Cerebellar cortex (tissue), 1 donor: ENCODE measurements at places on chromosomes 2 and 18.

DNA sequence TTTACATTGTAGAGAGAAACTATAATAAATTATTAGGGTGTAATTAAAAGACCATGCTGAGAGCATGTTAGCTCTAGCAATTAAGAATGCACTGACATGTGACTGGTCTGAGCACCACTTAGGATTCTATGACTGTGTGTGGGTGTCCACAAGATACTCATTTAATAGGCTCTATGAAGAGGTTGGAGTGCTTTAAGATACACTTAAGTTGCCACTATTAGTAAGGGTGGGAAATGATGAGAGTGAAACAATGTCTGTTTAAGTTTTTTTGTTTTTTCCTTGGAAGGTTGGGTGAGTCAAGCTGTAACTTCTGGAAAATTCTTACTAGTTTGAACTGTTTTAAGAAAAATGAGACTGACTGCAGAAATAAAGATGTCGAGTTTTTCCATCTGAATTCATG, 1.8 kb upstream of the FAP start:
- no peak for DNase-seq

DNA sequence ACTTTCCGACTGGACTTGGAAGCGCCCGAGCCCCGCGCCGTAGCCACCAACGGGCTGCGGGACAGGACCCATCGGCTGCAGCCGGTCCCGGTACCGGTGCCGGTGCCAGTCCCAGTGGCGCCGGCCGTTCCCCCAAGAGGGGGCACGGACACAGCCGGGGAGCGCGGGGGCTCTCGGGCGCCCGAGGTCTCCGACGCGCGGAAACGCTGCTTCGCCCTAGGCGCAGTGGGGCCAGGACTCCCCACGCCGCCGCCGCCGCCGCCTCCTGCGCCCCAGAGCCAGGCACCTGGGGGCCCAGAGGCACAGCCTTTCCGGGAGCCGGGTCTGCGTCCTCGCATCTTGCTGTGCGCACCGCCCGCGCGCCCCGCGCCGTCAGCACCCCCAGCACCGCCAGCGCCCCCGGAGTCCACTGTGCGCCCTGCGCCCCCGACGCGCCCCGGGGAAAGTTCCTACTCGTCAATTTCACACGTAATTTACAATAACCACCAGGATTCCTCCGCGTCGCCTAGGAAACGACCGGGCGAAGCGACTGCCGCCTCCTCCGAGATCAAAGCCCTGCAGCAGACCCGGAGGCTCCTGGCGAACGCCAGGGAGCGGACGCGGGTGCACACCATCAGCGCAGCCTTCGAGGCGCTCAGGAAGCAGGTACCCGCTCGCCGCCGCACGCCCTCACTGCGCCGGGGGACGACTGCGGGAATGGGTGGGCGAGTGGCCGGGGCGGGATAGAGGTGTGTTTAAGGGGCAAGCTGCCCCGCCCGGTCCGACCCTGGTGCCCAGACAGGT, 713 bp downstream of the ATOH8 start:
- no peak for DNase-seq

DNA sequence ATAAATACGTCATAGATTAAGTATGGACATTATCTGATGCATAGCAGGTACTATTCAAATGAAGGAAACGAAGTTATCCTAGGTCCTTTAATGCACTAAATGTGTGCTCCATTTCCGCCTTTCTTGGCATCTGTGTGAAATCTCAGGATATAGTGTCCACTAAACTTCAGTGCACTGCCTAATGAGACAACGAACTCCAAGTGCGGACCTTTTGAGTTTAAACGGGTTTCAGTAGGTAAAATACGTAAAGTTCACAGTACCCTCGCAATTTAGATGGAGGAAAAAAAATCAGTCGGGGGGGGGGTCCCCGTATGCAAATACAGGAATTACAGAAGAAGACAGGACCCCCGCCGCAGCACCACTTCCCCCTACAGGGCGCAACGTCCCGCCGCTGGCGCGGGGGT, 729 bp upstream of the REL start:
- DNase-seq = peak; percentile 56

DNA sequence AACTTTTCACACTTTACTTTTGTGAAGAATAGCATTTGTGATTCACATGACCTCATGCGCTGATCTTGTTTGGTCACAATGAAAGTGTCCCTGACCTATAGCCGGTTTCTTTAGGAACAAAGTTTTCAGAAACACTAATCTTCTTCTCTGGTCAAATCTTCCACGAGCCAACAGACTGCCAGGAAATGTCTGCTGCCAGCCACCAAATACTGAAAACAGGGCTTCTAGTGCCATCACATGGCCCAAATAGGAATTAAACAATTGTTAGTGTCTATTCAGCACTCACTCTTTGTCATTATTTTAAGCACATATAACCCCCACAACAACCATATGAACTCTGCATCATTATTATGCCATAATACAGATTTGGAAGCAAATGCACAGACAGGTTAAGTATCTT, 286.5 kb upstream of the SYT4 start:
- DNase-seq = peak; percentile 71

- DNase-seq = no peak
Observed at GRCh38 chr2:25566694-25567093, 106.7 kb downstream of the DTNB start.
